ENCODE measurements at places on chromosomes 1 and 21.
A peak's percentile ranks its signal among the peaks of the same experiment; 100 is the strongest.

GRCh38 chr1:10494754-10495474 lies 20.2 kb downstream of the PEX14 start:
- peak; percentile 82 for DNase-seq

DNA sequence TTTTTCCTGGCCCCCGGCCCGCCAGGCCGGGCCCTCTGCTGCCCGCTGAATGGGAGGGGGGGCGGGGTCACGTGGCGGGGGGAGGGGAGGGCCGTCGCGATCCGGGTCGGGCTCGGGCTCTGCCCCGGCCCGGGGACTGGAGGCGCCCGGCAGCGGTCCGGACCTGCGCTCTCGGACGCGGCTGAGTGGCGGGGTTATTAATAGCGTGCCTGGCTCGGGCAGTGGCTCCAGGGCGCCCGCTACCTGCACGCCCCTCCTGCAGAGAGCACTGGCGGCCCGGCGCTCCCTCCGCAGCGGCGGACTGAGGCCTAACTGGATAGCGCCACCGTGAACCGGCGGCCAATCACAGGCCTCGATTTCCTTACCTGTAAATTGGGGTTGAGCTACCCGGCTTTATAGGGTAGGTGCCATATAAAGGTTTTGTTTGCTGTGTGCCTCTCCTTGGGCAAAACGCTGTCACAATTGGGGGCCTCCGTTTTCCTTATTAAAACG lies 28.1 kb downstream of the AHDC1 start:
- DNase-seq: no peak

- DNase-seq: no peak
Measured at GRCh38 chr1:215181518-215181917, 99.0 kb downstream of the KCNK2 start.

- peak; percentile 60 for DNase-seq
Measured at GRCh38 chr1:225881081-225881958, 860 bp downstream of the TMEM63A start.

GRCh38 chr1:8671306-8671917 lies 146.0 kb downstream of the RERE start:
- peak; percentile 43 for DNase-seq

DNA sequence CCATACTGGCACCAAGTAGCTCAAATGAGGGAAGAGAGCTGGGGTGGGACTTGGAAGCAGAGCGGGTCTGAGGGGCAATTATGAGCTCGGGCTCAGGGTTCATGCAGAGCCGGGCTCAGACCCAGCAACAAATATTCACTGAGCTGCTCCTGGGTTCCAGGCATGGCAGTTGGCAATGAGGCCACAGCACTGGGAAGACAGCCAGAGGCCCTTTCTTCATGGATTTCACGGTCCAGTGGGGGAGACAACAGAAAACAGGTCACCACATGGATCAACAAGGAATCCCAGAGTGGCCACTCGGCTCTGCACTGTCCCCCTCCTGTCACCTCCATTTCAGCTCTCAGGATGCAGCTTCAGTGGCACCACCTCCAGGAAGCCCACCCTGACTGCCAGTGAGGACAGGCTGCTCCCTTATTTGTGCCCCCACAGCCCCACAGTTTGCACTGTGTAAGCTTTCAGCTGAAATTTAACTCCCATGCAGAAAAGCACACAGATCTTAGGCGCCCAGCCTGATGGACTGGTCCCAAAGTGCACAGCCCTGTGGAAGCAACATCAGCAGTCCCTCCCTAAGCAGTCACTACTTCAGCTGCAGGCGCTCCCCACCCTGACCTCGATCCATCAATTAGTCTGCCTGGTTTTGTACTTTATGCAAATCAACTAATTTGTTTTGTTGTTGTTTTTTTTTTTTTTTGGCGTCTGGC lies 22.4 kb downstream of the ARHGEF19 start:
- DNase-seq: no peak

DNA sequence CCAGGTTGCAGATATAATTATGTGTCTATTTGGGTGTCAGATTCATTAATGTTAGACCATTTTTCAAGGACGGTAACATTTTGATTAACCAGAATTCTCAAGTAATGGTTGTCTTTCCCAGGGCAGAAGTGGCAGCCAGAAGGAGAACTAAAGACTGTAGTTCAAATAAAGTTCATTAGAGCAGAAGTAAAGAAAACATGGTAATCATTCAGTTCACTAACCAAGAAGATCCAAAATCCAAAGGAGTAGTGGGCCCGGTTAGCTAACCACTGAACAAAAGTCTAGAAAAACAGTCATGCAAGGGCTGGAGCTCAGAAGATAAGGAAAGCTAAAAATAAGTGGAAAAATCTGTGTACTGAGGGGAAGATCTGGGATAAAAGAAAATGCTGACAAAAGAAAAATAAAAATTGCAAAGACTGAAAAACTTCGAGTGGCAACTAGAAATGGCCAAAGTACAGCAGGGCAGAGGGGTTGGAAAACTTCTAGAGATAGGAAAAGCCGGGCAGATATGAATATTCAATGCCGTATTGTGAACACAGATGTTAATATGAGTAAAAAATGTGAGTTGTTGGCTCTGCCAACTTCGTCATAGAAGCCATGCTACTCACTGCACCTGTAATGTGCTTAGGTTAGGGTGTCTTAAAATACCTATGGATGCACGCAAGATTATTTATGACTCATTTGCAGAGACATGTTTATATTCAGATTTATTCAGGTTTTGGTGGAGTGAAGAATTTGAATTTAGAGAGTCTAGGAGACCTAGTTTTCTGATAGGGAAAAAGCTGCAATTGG lies 925.9 kb downstream of the LTN1 start:
- no peak for DNase-seq

GRCh38 chr1:159266832-159267231 lies 35.3 kb upstream of the FCER1A start:
- DNase-seq: no peak

GRCh38 chr1:151311589-151312331 lies 15.5 kb downstream of the PI4KB start:
- DNase-seq: peak; percentile 89

DNA sequence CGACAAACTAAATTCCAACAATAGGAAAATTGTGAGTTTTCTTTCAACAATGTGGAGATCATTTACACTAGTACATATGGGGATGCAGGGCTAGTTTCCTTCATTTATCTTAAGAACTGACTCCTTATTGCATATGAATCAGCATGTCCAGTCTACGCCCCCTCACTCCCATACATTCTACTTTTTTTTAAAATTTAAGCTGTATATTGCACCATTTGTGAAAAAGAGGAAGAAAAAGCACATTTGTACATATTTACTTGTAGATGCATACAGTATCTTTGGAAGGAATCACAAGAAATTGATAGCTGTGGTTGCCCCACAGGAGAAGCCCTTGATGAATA lies 15.9 kb downstream of the VPS26C start:
- no peak for DNase-seq

- no peak for DNase-seq
Measured at GRCh38 chr1:3403388-3404231, 50.9 kb upstream of the ARHGEF16 start.

GRCh38 chr21:26379561-26379960 lies 193.5 kb downstream of the CYYR1 start:
- DNase-seq: no peak

GRCh38 chr1:153466908-153467307 lies 6.5 kb upstream of the S100A7 start:
- DNase-seq: no peak

- DNase-seq: no peak
Measured at GRCh38 chr1:46804027-46804889, 5.4 kb downstream of the CYP4B1 start.

DNA sequence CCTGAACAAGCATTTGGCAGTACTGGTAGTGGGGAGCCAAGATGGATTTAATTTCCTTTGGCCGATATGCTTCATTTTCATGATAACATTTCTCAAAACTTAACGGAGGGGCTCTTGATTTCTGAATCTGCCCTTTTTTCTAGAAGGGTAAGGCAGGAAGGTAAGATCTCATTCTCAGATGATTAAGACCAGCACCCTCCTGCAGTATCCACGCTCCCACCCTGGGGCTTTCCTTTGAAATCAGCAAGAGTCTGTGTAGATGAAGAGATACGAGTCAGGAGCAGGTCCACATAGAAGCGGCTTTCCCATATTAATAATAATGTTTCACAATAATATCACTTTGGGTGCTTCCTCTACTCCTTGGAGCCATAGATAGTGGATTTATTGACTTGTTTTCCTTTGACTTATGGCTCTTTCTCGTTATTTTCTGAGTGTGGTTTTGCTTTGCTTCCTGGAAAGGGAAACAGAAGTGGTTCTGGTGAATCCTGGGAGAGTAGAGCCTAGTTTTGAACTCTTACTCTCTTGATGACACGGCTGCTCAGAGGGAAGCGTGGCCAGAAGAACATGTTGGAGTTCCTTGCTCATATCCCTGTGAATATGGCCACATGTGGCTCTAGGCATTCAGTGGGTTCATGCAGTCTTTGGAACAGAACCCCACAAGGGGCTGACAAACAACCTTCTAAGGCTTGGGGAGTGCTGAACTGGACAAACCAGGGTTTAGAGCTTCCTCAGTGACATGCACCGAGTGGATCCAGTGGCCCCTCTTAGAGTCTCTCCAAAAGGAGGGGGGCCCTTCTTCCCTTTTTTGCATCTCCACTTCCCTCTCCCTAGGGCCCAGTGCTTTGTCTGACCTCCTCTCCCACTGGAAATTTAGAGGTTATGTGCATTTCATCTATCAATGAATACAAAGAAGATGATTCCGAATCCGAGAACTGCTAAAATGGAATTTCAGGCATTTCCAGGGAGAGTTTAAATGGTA lies 195.7 kb downstream of the DYRK1A start:
- no peak for DNase-seq

DNA sequence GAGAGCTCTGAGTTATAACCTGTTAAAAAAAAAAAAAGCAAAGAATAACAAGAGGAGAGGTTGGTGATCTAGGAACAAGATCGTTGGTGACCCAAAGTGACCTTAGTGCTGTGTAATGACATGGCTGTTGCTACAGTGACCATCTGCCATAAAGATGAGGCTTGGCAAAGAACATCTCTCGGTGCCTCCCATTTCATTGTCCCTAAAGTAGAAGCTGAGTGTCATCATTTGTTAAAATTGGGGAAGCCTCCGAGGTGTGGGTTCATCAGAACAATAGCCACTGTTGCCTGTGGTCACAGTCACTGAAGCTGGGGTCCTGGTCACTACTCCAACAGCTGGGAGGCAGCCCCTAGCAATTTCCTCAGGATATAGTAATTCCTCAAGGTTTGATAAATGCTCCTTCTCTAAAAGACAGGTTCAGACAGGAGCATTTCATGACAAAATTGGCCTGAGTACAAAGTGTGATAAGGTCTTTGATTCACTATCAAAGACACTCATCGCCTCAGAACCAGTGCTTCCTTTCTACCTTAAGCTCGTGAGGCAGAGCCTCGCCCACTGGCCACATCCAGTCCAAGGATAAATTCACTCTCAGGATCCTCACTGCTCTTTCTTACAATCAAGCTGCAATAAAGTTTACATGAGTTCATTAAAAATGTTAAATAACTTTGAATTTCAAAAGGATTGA lies 81.9 kb upstream of the RGS2 start:
- no peak for DNase-seq

- DNase-seq: peak; percentile 44
Measured at GRCh38 chr1:67166196-67166595, at the start of gene IL23R. TSS of gene IL23R (plus strand) at chr1:67166454. CDS start at chr1:67168121, 1,667 bp downstream.

- no peak for DNase-seq
Measured at GRCh38 chr1:215530401-215530984, 36.6 kb upstream of the KCTD3 start.
